ENCODE measurements at places on chromosomes 1 and 21. TPM values are rescaled to one million over a fixed set of nuclear protein-coding genes. Genes with fewer than 3 reads are reported as not detected.
A peak's percentile ranks its signal among the peaks of the same experiment; 100 is the strongest.

GRCh38 chr1:15046487-15047165 lies 106.9 kb upstream of the TMEM51 start:
- peak; percentile 76 for DNase-seq

- no peak for DNase-seq
These were observed 595.5 kb downstream of the RWDD3 start for GRCh38 chr1:95829556-95829955.

DNA sequence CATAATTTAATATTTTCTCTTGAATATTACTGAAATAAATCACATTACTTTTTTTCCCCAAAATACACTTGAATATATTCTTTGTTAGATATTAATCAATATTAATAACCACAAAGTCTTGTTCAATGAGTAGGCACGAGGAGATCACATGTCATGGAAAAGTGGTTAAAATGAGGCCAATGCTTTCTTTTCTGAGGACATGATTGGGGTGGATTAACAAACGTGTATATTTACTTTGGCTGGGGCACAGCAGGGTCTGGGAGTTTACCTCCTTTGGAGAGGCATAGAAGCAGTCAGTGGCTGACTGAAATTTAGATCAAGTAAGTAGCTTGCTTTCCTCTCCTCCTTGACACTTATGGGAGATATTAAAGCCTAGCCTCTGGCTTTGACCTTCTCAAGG lies 664.3 kb upstream of the B3GALT2 start:
- no peak for DNase-seq

DNA sequence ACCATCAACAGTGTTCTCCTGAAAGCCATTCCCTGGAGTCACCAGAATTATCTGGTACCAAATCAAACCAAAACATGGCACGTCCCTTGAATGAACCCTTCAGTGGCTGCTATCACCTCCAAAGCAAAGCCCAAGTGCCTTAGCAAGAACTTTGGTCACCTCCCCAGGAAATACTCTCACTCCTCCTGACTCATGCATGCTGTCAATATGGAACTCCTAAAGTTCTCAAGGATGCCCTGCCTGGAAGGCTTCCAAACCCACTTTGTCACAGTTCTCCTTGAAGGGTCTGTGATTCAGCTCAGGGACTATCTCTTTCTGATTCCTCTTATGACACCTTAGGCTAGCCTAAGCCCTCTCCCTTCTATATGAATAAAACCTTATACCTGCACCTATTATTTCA lies 146.1 kb upstream of the RUNX1 start:
- no peak for DNase-seq

DNA sequence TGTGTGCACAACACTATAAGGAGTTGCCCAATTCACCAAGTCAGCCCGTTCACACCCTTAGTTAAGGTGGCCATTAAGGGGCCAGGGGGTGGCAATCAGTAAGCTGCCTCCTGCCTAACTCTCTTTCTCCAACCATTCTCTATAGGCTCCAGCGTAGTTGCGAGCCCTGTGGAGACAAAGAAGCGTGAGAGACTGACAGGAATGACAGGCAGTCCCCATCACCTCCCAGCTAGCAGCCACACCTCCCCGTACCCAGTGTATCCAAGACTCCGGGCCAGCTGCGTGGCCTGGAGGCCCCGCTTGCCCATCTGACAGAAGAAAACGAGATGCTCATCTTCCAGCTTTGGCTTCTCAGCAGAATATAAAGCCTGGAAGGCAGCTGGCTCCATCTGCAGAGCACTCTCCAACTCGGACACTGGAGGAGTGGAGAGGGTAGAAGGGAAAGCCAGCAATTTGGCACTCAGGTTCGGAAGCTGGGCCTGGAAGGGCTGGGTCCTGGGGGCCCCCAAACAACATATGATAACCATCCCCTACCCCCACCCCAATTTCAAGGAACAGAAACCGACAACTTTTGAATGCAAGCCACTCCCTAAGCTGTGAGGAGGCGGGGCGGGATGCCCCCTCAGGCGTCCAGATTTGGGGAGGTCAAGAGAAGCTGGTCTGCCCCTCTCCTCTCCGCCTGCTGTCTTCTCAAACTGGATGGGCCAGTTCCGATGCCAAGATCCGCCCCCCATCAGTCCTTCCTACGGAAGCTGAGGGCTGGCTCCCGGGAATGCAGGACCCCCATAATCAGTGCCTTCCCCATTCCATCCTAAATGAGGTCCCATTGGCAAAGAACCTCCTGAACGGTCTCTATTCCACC lies 872 bp downstream of the TSTD1 start:
- no peak for DNase-seq

The GNPAT gene
- 50.6 TPM for total RNA-seq

- no peak for DNase-seq
These were observed 40.4 kb downstream of the CD55 start for GRCh38 chr1:207361889-207362288.

The FCRLB gene
- not detected for total RNA-seq

DNA sequence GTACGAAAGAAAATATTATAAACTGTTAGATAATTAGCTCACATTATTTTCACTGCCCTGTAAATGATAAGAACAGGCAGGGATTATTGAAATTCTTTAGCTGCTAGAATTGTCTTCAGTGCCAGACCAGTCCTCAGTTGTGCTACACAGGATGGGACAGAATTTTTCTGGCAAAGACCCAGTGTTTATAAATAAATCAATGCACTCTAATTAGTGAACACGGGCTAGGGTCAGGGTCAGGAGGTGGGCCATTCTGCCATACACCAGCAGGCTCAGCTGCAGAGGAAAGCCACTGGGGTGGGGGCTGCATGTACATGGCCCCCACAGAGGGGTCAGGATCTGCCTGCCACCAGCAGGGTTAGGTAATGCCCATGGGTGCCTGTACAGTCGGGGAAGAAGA lies 6.4 kb downstream of the BCAR3 start:
- DNase-seq = no peak

GRCh38 chr1:217109928-217110327 lies 386.7 kb upstream of the ESRRG start:
- DNase-seq = no peak

DNA sequence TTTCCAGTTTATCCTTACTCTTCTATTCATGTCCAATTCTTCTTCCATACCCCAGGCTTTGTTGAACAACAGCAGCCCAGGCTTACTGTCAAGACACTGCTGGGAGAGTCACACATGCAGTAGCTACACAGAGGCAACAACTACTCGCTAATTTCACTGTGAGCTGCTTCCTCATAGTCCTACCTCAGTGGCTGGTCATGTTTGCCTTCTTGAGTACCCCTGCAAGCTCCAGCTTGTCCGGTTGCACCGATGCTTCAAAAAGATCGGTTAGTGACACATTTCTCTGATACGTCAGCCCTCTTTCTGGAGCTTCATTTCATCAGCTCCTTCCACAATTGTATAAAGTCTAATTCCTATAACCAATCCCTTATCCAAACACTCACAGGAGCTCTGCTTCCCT lies 246.7 kb upstream of the NFIA start:
- no peak for DNase-seq

The LCE1A gene
- not detected for total RNA-seq

- DNase-seq = no peak
These were observed 11.6 kb upstream of the CTRC start for GRCh38 chr1:15426492-15427279.

The OBSCN gene
- 37.5 TPM for total RNA-seq

DNA sequence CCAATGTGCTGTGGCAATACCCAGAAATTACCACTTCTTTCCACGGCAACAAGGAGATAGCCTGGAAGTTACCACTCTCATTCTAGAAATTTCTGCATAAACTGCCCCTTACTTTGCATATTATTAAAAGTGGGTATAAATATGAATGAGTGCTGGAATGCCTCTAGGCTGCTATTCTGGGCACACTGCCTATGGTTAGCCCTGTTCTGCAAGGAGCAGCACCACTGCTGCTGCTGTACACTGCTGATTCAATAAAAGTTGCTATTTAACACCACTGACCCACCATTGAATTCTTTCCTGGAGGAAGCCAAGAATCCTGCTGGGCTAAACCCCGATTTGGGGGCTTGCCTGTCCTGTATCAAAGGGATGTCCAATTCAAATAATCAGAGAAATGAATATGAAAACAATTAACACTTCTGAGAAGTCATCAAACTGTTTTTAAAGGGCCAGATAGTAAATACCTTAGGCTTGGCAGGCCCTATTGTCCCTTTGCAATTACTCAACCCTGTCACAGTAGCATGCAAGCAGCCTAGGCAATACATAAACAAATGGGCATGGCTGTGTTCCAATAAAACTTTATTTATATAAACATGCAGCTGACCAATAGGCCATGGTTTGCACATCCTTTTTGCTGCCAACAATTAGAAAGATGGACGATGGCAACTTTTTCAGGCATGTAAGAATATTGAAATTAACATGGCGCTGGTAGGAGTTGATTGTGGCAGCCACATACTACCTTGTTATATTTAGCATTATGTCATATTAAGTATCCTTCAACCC lies 369.4 kb upstream of the B3GALT2 start:
- DNase-seq = no peak

DNA sequence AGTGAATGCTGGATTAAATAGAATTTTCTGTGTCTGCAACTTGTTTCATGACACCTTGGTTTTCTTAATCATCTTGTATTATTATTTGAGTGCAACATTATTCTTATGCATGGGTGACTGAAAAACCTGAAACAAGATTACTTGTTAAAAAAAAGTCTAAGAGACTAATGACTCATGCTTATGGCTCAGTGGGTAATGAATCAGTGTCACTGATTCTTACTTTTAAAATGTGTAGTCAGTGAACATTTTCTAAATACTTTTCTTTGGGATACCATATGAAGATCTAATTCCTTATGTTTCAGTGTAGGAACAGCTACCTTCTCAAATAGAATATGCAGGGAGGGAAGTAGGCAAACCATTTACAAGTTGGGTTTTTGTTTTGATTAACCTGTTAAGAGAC lies 65.5 kb downstream of the PRKAA2 start:
- DNase-seq = no peak

The C1orf53 gene
- total RNA-seq = not detected

The LRRC39 gene
- 0.32 TPM for total RNA-seq

DNA sequence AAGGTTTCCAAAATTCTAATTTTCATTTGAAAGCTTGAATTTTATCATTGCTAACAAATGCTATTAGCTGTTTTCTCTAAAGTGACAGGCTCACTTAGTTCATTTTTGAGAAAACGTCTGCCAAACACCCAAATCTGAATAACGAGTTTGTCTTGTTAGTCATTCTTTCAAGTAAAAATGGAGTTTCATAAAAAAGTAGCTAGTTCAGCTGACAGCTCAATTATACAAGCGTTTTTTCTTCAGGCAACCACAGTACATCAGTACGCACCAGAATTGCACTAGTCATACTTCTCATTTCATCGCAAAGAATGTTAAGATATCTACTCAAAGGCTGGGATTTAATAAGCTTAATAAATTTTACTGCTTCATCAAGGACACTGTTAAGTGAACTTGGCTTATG lies 72.3 kb upstream of the SLFNL1 start:
- no peak for DNase-seq

DNA sequence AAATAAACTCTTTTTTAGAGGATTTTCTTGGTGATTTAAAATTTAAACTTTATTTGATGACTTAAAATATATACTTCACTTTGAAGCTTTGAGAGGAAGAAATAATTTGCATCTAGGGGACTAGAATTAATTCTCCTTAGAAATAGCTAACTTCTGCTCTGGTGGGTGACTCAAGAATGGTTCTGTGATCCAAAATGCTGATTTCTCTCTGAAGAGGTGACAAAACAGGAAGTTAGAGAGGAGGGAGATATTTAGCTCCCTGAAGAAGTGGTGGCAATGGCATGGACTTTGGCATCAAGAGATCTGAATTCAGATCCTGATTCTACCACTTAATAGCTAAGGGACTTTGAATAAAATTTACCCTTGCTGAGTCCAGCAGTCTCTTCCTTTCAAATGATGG lies 125.8 kb upstream of the ATP1B1 start:
- DNase-seq = no peak

DNA sequence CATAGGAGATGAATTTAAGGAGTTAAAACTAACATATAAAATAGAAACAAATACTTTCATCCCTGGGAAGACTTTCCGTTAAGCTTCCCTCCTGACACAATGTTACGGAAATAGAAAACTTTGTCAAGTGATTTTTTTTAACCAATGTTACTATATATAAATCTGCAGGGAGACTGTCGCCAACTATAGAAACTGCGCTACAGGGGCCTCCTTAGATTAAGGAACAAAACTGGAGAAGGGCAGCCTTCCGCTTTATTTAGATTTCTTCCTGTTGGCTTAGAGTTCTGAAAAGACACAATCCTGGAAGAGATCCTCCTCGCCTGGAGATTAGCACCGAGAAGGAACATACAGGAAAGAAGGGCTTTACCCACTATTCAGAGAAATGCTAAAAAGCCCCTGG lies 1.5 kb downstream of the MGST3 start:
- DNase-seq = no peak

The PLXNA2 gene
- 0.04 TPM for total RNA-seq

The VANGL2 gene
- 0.18 TPM for total RNA-seq

DNA sequence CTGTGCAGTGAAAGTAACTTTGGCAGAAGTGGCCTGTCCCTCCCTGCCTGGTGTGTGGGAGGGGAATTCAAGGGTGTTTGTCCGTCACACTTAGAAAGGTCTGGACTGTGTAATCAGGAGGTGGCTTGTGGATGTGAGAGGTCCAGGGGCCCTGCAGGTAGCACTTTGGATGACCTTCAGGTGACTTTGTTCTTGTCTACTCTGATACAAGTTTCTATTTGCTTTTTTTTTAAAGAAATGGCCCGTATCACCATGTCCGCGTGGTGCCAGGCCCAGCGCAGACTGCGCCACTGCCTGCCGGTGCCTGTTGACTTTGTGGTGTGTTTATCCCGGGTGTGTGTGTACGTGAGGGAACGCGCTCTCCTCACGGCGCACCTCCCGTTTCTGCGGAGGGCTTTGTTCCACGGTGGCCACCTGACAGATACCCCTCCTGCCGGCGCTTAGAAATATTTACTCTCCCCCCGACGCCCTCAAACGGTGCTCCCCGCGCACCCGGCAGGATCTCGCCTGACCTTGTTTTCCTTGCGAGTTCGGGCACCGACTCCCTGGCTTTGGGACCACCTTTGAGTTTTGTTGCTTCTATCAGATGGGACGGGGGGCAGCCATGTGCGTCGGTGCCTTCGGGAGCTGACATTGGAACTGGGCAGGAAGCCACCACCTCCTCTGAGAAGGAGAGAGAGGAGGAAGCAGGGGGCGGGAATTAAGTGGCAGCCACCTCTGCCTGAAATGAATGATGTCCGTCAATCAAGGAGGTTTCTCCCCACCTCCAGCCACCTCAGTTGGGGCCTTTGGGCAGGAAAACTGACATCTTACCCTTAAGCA lies 119.4 kb downstream of the PRDM16 start:
- no peak for DNase-seq

- DNase-seq = no peak
These were observed 117.3 kb downstream of the MAB21L3 start for GRCh38 chr1:116228511-116228910.

The DEDD gene
- total RNA-seq = 41.8 TPM

The PALMD gene
- total RNA-seq = not detected

The FAAH gene
- 5.5 TPM for total RNA-seq

All from activated naive CD4-positive, alpha-beta T cell treated with anti-CD3 and anti-CD28 coated beads, Interleukin-2, amount 50 U/mL, for 72 hours (primary cell).